Activated CD8-positive, alpha-beta memory T cell treated with anti-CD3 and anti-CD28 coated beads for 1 hour (primary cell): ENCODE measurements at places on chromosomes 2 and 18.

GRCh38 chr18:49697757-49698524 lies 115.4 kb downstream of the ACAA2 start:
- DNase-seq, result no peak

DNA sequence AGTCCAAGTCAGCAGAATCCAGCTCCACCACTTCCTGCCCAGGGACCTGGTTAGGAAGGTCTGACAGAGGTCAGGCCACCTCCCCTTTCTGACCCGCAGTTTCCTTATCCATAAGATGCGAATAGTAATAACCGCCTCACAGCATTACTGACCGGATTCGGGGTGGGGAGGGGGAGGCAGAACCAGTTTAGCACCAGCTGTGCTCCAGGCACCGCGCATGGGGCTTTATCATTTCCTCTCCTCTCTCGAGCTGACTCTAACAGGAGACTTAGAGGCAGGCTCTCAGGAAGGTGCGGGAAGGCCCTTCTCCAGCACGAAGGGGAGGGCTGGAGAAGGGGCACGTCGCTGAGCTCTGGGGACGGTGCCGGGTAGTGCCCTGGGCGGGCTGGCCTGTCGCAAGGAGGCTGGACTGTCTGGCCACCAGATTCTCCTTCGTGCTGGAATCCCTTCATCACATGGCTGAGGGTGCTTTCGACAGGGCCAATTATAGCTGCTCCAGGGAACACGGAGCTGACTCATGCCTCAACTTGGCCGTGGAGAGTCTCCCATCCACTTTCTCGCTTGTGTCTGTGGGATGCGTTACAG lies 5.7 kb downstream of the EHD3 start:
- DNase-seq, result no peak

- DNase-seq, result no peak
Measured at GRCh38 chr18:41771973-41772372, 183.1 kb upstream of the PIK3C3 start.

- no peak for DNase-seq
Measured at GRCh38 chr2:109342930-109343329, 213.9 kb downstream of the SH3RF3 start.

DNA sequence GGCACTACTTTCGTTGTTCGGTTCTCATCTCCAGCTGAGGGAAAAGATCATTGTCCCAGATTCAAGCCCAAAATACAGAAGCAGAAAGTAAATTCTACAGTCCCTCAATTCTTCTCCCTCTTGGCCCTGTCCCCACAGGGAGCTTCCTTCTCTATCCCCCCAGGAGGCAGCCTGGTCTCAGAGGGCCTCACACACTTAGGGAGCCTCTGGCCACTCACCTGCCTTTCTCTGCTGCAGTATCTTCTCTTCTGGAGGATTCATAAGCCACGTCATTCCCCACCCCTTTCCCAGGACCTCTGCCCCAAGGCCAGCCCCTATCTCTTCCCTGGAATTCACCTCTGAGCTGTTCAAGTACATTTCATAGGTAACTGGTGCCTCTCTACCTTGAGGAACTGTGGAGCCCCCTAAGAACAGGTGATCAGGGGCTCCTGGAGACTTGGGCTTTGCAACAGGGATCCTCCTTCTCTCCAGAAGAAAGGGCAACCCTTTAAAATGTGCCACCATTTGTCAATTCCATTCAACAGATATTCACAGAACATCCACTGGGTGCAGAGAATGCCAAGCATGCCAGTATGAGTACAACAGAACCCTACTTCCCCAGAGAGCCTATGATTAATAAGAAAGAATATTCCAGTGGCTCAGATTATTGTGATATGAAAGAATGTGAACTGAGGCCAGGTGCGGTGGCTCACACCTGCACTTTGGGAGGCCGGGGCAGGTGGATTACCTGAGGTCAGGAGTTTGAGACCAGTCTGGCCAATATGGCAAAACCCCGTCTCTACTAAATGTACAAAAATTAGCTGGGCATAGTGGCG lies 72.9 kb downstream of the CIB4 start:
- no peak for DNase-seq

- DNase-seq, result no peak
Measured at GRCh38 chr2:118122594-118123281, 34.5 kb downstream of the INSIG2 start.

- no peak for DNase-seq
Measured at GRCh38 chr2:238716171-238716570, 131.7 kb upstream of the TWIST2 start.

DNA sequence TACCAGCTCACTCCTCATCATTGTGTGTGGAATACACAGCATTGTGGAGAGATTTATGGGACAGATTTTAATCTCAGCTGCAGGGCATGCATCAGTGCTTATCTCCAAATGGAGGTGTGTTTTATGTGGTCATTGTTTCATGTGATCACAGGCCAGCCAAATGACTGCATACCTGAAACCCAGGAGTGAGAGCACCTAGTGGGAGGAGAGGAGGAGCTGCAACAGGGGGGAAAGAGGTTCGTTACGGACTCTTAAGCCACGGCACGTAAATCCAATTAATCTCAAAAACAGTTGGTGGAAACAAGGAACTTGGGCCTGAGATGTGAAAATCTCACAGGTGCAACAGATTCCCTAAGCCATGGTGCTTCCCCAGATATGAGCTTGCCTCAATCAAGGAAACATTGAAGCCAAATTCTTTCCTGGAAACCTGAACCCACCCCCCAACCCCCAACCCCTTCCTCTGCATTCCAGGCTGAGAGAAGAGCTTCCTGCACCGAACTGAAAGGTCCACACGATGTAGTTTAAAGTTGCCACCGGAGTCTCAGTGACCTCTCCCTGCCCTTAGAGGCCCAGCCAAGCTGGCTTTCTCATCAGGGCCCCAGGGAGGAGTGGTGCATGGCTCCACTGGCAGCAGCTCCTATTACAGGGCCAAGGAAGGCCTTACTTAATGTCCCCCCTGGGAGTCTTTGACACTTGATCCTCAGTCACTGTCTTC lies 167.4 kb downstream of the C1D start:
- DNase-seq, result no peak

DNA sequence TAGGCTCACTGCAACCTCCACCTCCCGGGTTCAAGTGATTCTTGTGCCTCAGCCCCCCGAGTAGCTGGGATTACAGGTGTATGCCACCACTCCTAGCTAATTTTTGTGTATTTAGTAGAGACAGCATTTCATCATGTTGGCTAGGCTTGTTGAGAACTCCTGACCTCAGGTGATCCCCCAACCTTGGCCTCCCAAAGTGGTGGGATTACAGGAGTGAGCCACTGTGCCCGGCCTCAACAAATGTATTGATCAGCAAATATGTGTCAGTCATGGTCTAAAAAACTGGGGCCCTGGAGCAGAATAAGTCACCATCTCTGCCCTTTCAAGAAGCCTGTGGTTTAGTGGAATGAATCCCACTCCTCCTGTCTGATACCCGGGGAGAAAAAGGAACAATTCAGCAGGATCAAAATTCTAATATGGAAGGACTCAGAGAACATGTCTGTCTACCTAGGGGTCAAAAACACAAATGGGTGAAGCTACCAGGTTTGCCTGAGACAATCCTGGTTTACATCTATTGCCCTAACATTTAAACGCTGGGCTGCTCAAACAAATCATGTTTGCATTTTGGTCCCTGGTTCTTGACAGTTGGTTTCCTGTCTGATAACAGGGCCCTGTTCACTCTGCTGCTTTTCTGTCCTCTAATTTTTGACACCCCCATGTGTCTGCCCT lies 21.6 kb downstream of the GCKR start:
- DNase-seq, result no peak

DNA sequence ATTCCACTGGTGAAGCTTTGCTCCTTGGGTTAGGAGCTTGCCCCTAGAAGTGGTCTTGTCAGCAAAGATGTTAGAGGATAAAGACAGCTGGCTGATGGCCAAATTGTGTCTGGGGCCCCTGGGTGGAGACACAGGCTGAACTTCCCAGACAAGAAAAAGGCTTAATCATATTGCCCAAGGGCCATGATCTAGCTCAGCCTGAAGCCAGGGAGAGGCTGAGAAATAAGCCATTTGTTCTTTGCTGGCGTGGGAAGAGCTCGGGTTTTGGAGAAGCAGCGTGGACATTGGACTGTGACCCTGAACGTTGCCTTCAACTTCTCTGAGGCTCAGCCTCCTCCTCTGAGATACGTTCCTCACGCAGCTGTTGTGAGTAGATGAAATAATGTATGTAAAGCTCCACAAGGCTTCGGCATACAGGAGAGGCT lies 153.0 kb downstream of the ZFP36L2 start:
- no peak for DNase-seq

DNA sequence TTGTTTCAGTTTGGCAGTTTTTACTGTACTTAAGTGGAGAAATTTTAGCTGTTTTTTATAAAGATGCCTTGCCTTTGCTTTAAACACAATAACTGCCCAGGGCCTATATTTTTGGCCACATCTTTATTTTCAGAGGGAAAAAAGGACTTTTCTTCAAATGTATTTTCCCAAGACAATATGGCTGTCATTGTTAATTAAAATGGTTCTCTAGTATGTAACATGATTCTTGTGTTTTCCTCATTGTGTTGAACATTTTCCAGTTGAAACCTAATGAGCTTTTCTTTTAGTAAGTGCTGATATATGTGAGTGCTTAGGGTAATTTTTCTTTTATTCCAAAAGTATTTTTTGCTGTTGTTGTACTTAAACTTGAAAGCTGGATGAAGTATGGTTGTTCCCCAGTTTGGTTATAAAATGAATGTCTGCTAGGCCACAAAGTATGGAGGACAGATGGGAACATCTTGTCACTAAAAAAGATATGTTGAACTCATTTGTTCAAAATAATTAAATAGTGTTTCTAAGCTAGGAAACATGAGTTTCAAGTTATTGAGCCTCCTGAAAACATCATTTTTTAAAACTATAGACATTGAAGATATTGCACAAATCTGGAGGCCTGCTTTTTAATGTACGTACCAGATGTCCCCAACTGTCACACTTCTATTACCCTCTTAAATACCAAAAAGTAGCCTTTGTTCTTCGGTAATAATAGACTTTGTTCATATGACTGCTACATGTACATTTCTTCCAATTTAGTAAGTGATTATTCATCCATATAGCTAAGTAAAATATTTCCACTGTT lies 147.5 kb upstream of the DAPL1 start:
- no peak for DNase-seq

- DNase-seq, result no peak
Measured at GRCh38 chr2:221671515-221671914, 99.4 kb upstream of the EPHA4 start.

GRCh38 chr2:55160422-55160821 lies 71.7 kb downstream of the CLHC1 start:
- DNase-seq, result no peak

DNA sequence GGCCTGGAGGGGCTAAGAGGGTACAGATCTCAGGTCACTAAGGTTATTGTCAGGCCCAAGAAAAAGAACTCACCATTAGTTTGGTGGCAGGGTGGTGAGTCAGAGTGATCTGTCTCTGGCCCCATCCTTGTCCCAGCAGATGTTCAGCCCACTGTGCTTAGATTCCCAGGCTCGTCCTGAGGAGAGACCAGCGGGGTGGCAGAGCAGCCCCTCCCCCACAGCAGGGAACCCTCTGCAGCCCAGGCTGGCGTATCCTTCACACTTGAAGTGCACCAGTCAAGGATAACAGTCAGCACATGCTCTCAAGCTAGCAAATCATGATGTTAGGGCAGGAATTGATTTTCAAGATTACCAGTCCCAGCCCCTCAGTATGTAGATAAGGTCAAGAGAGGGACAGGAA lies 43.1 kb downstream of the TMEM185B start:
- DNase-seq, result no peak

- DNase-seq, result no peak
Measured at GRCh38 chr2:1563943-1564891, 151.0 kb downstream of the TPO start.

DNA sequence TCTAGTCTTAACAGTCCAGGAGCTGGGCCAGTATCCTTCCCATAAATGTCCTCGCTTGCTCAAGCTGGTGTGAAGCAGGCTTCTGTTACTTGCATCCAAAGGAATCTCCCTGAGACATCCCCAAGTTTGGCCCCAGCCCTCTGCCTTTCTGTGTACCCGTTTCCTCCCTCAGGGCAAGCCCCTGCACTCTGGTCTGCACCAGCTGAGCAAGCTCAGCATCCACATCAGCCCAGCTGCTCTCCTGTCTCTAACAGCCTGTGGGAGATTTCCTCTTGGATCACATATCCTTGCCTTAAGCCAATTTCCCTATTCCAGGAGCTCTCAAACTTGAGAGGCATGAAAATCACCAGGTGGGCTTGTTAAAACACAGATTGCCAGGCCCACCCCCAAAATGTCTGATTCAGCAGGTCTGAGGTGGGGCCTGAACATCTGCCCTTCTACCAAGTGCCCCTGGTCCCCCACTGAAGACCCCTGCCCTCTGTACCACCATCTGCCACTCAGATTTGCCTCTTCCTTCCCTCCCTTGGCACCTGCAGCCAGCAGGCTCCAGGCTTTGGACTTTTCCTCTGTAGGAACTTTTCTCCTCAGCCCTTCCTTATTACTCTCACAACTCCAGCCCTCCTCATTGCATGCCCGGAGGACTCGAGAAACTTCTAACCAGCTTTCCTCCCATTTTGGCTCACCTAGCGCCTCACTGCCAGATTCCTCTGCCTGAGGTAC lies 32.1 kb downstream of the REEP1 start:
- DNase-seq, result no peak

DNA sequence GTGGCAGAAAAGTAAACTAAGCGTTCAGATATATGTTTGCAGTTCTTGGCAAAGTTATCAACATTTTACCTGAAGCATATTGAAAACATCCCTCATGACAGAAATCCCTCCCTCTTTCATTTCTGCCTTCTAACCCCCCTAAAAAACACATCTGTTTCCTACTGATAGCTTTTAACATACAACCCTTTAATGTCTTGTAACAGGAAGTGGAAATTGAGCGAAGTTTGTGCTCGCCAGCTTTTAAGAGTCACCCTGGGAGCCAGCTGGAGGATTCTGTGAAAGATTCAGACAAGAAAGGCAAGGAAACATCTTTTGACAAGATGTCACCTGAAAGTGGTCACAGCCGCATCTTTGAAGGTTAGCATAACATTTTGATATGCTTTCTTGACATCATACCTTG lies 247.4 kb downstream of the XIRP2 start:
- no peak for DNase-seq

- DNase-seq, result no peak
Measured at GRCh38 chr2:185132501-185133041, 534.2 kb downstream of the ZNF804A start.

- DNase-seq, result no peak
Measured at GRCh38 chr2:42854207-42854818, 61.9 kb upstream of the HAAO start.
